Renal cortex interstitium (tissue), 15 donors: ENCODE measurements at places on chromosomes 7 and 10. TPM values are rescaled to one million over a fixed set of nuclear protein-coding genes. Genes with fewer than 3 reads are reported as not detected.

The CCL24 gene
- polyA plus RNA-seq, result not detected

The NRCAM gene
- 22.9 TPM for polyA plus RNA-seq

The INHBA gene
- 4.3 TPM for polyA plus RNA-seq

The INMT gene
- polyA plus RNA-seq, result 0.86 TPM

The EZH2 gene
- 42.6 TPM for polyA plus RNA-seq

The PLAC9 gene
- 16.4 TPM for polyA plus RNA-seq

The AZGP1 gene
- polyA plus RNA-seq, result 56.0 TPM

The PAX2 gene
- 188 TPM for polyA plus RNA-seq

The CALHM1 gene
- polyA plus RNA-seq, result 0.06 TPM

The PILRA gene
- polyA plus RNA-seq, result 6.6 TPM

The ZNF786 gene
- polyA plus RNA-seq, result 9.9 TPM

The VGF gene
- polyA plus RNA-seq, result 0.61 TPM

The LIPJ gene
- 0.30 TPM for polyA plus RNA-seq

The CPEB3 gene
- 3.0 TPM for polyA plus RNA-seq

The CLDN4 gene
- 98.1 TPM for polyA plus RNA-seq

The ENKUR gene
- polyA plus RNA-seq, result 3.4 TPM

The TIAL1 gene
- 178 TPM for polyA plus RNA-seq

The IKZF1 gene
- 1.1 TPM for polyA plus RNA-seq

The GNGT1 gene
- 0.13 TPM for polyA plus RNA-seq

The SPAG6 gene
- polyA plus RNA-seq, result 0.78 TPM

The ELFN1 gene
- polyA plus RNA-seq, result 10.0 TPM

The ZFYVE27 gene
- polyA plus RNA-seq, result 40.2 TPM

The KLLN gene
- 1.6 TPM for polyA plus RNA-seq

The UPK3B gene
- polyA plus RNA-seq, result 1.2 TPM

The PTF1A gene
- not detected for polyA plus RNA-seq

The CDHR3 gene
- polyA plus RNA-seq, result 8.0 TPM

The LIPF gene
- 0.29 TPM for polyA plus RNA-seq

The ZNF425 gene
- 6.3 TPM for polyA plus RNA-seq

The NUDCD3 gene
- 84.8 TPM for polyA plus RNA-seq

The FXYD4 gene
- polyA plus RNA-seq, result 0.22 TPM

The NEUROD6 gene
- 0.14 TPM for polyA plus RNA-seq

The SLC13A1 gene
- 24.0 TPM for polyA plus RNA-seq

The TMEM254 gene
- polyA plus RNA-seq, result 60.1 TPM

The AKR1C4 gene
- not detected for polyA plus RNA-seq

The ARL3 gene
- 35.8 TPM for polyA plus RNA-seq

The TSPAN15 gene
- 56.0 TPM for polyA plus RNA-seq

The FASTK gene
- polyA plus RNA-seq, result 75.0 TPM

The HOXA1 gene
- polyA plus RNA-seq, result 3.4 TPM

The AASS gene
- polyA plus RNA-seq, result 69.2 TPM

The ITGB8 gene
- 39.6 TPM for polyA plus RNA-seq

The HTR7 gene
- polyA plus RNA-seq, result 0.88 TPM

The DNAJC1 gene
- polyA plus RNA-seq, result 28.3 TPM

The NKX2-3 gene
- not detected for polyA plus RNA-seq

The ANXA8 gene
- polyA plus RNA-seq, result 0.14 TPM

The NCAPG2 gene
- 22.1 TPM for polyA plus RNA-seq

The SPDYE5 gene
- 2.5 TPM for polyA plus RNA-seq

The SFXN4 gene
- polyA plus RNA-seq, result 34.2 TPM

The ZNF365 gene
- polyA plus RNA-seq, result 0.36 TPM
